NCI-H510A treated with DMSO at 0.1 percent for 48 hours (cell line): ENCODE measurements at places on chromosomes 7 and 10.

- DNase-seq: no peak
These were observed 107.3 kb downstream of the PDGFA start for GRCh38 chr7:412313-412710.

DNA sequence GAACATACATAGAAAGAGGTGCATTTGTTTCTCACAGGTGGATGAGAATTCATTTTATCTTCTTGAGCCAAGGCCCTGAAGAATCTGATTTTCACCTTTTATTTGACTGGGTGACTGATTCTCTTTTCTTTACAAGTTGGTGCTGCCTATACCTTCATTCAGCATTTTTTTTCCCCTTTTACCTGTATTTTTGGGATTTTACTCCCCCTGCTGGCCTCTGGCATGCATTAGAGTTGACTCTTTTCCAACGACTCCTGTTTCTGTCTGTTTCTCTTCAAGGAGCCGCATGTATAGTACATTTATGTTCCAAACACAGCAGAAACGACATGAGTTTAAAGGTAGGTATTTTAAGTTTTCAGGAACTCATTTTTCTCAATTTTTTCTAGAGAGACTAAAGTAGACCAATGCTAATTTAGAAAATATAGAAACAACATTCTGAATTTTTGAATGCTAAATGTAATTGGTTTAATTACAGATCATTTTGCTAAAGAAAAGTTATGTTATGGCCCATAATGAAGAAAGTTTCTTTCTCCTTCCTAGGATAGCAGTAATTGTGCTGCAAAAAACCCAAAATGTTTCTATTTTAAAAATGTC lies 149.8 kb upstream of the HDAC9 start:
- peak; percentile 20 for DNase-seq

- no peak for DNase-seq
These were observed 110.0 kb upstream of the PDLIM1 start for GRCh38 chr10:95400787-95401186.

DNA sequence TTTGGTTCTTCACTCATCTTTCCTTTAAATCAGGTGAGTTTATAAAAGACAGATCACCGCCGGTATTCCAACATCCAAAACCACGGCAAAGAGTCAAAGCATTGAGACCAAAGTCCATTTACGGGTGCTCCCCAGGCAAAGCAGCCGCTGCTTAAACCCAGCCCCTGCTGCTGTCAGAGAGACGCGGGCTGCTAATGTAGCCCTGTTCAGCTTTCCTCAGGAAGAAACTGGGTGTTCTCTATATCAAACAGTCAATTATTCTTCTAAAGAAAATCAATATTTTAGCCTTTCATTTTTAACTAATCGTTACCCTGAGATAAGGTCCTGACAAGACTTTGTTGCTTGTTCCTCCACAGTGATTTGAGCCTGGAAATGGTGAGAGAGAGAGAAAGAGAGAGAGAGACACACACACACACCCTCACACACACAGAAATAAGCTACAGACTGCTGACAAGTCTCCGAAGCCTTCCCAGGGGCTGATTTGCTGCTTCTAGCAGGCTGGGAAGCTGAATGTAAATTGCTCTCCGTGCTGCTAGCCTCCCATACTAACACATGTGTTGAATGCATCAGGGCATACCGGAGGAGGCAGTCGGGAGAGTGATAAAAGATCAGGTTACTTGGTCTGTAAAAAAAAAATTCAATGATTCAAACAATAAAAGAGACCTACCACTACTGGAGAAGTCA lies 183.0 kb upstream of the ANK3 start:
- DNase-seq: peak; percentile 23

DNA sequence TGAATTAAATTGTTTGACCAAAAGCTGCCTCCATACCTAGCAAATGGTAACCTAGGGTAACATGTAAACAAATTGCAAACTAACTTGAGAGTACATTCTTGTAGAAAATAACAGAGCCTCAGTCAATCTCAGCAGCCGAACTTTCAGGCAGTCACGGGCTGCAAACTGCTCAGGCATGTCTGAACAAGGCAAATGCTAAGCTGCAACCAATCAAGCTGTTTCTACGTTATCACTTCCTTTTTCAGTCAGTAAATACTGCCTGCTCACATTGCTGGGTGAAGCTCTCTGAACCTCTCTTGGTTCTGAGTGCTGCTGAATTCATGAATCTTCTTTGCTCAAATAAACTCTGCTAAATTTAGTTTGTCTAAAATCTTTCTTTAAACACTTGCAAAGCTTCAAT lies 1212.4 kb downstream of the SORCS1 start:
- no peak for DNase-seq

DNA sequence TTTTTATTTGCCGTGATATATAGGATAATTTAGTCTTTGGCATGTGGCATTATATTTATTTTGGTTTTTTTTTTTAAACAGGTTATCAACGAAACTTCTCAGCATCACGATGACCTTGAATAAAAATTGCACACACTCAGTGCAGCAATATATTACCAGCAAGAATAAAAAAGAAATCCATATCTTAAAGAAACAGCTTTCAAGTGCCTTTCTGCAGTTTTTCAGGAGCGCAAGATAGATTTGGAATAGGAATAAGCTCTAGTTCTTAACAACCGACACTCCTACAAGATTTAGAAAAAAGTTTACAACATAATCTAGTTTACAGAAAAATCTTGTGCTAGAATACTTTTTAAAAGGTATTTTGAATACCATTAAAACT lies 9.1 kb downstream of the VIM start:
- DNase-seq: no peak

DNA sequence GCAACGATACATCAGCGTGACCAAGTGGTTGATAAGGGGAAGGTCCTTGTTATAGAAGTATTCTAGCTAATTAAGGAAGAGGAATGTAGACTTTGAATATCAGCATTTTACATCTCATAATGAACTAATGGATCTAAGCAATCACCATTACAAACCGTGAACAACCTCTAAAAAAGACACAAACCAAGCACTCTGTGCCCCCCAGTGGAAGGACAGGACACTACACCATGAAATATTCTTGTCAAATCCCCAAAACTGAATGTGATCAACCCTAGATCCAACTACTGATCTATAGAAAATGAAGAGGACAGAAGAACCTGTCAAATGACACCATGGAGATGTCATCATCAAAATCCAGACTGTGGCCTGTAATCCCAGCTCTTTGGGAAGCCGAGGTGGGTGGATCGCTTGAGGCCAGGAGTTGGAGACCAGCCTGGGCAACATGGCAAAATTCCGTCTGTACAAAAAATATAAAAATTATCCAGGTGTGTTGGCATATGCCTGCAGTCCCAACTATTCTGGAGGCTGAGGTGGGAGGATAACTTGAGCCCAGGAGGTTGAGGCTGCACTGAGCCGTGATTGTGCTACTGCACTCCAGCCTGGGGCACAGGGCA lies 111.3 kb upstream of the CARD11 start:
- DNase-seq: peak; percentile 11

DNA sequence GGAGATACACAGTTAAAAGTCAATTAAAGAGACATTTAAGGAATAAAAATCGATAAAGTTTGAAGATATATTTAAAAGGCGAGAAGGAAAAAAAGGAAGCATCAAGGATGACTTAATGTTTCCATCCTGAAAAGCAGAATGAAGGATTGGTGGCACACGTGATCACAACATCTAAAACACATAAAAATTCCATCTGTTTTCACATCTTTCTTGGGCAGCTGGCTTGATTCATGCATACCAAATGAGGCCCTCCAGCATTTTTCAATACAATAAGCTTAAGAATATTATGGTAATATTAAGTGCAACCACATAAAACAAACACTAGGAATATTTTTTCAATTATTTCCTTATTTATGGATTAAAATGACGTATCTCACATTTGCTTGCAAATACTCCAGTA lies 112.6 kb downstream of the TPK1 start:
- DNase-seq: no peak

- peak; percentile 17 for DNase-seq
These were observed 110.6 kb downstream of the AUTS2 start for GRCh38 chr7:69708857-69709256.

DNA sequence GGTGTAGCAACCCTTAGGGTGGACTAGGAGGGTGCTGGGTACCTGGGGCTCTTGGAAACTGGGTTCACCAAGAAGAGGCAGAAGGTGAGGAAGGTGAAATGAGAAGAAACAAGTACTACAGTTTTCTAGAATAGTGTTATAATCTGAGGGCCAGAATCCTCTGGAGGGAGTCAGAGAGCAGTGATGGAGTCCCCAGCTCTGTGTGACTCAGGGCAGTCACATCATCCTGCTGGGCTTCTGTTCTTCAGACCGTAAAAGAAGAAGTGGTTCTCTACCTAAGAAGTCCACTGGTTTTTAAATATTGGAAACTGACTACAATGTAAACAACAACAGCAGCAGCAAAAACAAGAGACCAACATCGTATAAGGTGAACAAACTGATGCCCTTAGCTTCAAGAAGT lies 197.3 kb downstream of the PRPF18 start:
- peak; percentile 9 for DNase-seq

DNA sequence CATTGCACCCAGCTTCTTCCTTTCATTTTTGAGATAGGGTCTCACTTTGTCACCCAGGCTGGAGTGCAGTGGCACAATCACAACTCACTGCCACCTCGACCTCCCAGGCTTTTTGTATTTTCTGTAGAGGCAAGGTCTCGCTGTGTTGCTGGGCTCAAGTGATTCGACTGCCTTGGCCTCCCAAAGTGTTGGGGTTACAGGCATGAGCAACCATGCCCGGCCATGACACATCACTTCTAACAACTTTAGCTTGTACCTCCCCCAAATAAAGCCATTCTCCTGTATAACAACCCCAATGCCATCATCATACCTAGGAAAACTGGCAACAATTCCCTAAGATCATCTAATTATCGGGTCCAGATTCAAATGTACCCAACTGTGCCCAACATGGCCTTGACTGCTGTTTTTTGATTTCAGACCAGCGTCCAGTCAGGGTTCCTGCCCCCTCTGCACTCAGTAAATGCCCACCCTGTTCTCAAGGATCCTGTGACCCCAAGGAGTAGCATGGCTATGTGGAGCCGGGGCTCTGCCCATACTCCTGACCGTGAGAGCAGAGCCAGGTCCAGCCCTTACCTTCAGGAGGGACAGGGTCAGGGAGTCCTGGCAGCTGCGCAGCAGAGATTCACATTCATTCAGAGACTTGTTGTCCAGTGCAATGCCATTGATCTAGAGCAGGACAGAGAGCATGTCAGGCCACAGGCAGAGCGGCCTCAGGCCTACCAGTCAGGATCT lies 102.6 kb downstream of the DLG5 start:
- DNase-seq: no peak

DNA sequence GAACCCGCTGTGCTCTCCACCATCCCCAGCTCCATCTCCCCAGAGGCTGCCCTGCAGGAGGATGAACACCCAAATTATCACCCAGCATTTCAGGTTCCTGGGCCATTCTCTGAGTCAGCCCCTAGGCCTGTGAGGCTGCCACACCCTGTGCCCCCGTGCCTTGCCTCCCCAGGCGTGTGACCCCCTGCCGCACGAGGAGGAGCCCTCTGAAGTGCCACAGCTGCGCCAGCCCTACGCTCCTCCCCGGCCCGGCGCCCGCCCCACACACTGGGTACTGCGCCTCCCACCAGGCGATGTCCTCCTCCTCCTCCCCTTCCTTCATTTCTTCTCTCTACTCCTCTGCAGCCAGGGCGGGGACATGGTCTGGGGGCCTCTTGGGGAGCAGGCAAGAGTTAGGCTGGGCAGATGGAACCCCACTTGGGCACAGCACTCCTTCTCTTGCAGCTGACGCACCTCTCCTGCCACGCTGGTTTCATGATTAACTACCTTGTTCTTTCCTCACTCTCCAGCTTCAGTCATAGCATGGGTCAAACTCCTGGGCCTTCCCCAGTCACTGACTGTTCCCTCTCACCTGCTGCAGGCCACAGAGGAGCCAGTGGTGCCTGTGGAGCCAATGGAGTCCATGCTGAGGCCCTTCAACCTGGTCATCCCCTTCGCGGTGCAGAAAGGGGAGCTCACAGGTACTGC lies 12.7 kb upstream of the ATP6V1F start:
- DNase-seq: no peak

GRCh38 chr7:107394831-107395230 lies 75.0 kb upstream of the GPR22 start:
- DNase-seq: no peak
